ENCODE measurements at places on chromosomes 6 and 20.

GRCh38 chr20:51429696-51430095 lies 112.8 kb downstream of the NFATC2 start:
- no peak for DNase-seq

DNA sequence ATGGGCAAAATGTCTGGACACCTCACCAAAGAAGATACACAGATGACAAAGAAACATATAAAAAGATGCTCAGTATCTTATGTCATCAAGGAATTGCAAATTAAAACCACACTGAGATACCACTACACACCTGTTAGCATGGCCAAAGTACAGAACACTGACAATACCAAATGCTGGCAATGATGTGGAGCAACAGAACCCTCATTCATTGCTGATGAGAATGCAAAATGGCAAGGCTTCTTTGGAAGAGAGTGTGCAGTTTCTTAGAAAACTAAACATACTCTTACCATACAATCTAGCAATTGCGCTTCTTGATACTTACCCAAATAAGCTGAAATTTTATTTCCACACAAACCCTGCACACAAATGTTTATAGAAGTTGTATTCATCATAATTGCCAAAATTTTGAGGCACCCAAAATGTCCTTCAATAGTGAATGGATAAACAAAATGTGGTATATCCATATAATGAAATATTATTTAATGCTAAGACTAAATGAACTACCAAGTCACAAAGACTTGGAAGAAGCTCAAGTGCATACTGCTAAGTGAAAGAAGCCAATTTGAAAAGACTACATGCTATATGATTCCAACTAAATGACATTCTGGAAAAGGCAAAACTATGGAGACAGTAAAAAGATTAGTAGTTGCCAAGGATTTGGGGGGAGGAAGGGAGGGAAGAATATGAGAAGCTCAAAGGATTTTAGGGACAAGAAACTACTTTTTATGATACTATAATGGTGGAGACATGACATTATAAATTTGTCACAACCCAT lies 50.7 kb downstream of the TNFAIP3 start:
- DNase-seq = no peak

- no peak for DNase-seq
Measured at GRCh38 chr20:26208296-26209091, 511.8 kb upstream of the ZNF337 start.

DNA sequence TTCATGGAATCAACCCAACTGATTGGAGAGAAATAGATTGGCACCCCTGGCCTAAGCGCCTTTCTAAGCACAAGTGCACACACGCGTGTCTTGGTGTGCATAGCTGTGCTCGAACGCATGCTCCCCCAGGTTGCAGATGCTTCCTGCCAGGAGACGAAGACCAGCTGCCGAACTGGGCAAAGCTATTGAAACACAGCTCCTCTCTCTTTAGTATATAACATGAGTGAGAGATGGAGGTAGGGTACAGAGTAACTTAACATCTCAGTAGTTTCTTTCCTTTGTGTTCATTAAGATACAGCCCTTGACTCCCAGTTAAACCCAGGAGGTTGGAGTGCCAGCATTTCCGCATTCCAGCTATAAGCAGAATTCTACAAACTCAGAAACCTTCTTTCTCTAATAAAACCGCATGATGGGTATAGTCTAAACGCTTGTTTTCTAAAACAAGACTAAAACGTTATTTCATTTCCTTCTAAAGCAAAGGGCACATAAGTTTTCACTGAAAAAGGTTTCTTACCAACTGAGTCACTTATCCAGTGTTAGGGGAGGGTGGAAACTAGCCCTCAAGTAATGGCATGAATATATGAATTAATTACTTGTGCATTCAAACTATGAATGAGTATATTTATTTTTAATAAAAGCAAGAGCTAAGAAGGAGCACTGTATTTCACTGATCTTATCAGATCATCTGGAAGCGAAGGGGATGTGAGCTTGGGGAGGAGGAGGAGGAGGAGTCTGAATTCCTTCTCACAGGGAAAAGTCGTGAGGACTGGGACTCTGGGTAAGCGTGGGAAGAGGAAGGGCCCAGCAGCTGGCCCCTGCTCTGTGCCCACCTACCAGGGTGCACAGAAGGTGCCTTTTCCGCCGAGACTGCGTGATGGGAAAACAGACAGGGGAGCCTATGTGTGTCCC lies 179.2 kb downstream of the TMEM242 start:
- no peak for DNase-seq

GRCh38 chr20:44166477-44166876 lies 20.5 kb downstream of the JPH2 start:
- peak; percentile 7 for DNase-seq

DNA sequence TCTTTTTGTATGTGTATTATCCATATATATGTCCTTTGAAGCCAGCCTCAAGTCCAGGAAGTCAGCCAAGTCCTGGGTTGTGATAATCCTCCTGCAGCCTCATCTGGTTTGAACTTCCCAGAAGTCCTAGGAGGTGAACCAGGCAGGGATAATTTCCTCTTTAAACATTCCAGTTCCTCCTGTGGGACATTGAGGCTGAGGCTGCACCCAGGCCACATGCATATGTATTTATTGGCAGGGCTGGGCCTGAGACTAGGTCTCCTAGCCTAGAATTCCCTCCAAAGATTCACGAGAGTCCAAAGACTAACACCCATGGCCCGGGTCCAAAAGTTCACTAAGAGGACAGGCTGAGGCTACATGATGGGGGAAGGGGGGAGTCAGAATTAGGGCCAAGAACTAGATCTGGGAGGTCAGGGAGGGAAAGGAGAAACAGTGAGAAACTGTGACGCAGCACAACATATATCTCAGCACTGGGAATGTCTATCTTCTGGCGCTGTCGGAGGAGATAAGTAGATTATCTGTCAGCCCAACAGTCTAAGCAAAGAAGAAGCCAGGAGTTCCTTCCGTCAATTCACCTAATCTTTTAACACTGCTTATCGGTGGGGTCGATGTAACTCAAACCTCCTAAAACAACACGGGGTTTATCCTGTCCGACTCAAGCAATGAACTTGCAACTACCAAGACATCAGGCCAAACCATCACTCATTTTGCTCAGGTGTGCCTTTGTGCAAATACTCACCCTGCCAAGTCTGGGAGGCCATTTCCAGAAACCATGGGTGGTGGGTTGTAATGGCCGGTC lies 43.3 kb downstream of the SNX5 start:
- DNase-seq = no peak

- no peak for DNase-seq
Measured at GRCh38 chr6:32807020-32807580, 9.7 kb downstream of the HLA-DOB start.

DNA sequence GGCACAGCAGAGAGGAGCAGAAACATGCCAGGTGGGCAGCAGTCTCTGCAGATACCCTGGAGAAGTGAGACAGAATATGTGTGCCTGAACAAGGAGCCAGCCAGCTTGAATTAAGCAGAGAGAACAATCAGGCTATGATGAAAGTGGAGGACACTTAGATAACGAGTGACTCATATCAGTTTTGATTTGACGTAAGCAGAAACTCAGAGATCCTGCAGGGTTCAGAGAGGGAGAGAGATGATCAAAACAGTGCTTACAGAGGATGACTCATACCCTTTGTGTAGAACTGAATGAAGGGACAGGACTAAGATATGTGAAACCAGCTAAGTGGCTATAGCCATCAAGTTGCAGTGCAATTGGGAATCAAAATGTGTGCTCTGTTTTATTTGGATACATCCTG lies 300.7 kb downstream of the TENT5A start:
- DNase-seq = no peak

DNA sequence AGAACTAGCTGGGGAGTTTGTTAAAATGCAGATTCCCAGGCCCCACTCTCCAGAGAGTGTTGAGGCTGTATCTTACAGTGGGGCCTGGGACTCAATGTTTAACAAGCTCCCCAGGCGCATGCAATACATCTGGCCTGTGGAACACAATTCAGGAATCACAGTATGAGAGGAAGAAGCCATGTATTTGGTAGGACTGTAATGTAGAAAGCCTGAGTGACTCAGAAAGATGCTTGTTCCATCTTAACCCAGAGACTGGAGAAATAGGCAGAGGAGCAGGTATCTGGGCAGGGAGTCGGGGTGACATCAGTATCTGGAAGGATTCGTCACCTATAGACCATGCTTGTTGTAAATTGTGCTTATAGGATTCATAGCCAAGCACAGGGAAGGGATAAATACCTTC lies 90.5 kb downstream of the UNC5CL start:
- no peak for DNase-seq

- DNase-seq = no peak
Measured at GRCh38 chr20:62980380-62980960, 26.3 kb downstream of the BHLHE23 start.

- DNase-seq = no peak
Measured at GRCh38 chr6:34391786-34392496, 528 bp downstream of the NUDT3 start.

- no peak for DNase-seq
Measured at GRCh38 chr6:133802861-133803260, 86.1 kb upstream of the TCF21 start.

DNA sequence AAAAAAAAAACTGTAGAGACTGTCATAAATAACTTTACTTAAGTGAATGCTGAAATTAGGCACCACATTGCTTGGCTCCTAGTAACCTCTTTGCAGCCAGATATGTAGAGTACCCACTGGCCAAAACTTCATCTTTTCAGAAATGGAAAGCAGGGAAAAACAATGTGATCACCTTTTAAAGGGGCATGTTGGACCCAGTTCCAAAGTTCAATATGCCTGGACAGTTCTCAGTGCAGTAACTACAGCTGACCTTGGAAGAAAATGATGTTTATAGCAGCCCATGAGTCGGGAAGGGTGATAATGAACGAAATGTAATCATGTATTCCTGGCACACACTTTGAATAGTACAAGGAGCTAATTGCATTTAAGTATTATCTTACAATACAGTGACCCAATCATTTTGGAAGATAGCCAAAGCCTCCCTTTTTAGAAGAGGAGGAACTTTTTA lies 93.6 kb upstream of the TAB2 start:
- no peak for DNase-seq

GRCh38 chr6:147016440-147016839 lies 187.8 kb upstream of the STXBP5 start:
- no peak for DNase-seq

GRCh38 chr6:21213492-21213891 lies 380.1 kb upstream of the SOX4 start:
- no peak for DNase-seq

DNA sequence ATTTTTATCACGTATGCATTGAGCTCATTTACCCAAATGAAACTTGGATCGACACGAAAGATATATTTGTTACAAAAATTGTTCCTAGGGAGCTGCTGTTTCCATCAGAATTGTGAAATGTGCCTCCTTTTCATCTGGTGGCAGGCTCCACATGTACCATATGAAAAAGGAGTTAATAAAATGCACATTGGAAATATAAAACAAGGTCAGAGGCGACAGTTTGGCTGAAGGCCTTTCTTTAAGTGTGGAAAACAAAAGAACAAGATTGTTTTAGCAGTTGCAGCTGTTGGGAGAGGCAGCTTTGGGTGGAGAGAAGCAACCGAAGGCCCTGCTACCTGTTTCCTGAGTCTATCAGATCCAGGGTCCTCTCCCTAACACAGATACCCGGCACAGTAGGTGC lies 334.5 kb upstream of the NT5E start:
- no peak for DNase-seq

DNA sequence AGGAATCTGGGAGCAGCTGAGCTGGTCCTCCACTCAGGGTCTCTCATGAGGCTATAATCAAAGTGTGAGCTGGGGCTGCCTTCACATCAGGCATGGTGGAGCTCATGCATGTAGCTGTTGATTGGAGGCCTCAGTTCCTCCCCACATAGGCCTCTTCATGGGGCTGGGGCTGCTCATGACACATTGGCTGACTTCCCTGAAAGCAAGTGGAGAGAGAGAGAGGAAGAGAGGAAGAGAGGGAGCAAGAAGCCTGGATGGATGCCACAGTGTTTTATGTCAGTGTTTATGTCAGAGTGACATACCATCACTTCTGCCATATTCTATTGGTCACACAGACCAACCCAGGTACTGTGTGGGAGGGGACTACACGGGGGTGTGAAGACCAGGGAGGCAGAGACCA lies 43.8 kb downstream of the EYA2 start:
- DNase-seq = no peak

DNA sequence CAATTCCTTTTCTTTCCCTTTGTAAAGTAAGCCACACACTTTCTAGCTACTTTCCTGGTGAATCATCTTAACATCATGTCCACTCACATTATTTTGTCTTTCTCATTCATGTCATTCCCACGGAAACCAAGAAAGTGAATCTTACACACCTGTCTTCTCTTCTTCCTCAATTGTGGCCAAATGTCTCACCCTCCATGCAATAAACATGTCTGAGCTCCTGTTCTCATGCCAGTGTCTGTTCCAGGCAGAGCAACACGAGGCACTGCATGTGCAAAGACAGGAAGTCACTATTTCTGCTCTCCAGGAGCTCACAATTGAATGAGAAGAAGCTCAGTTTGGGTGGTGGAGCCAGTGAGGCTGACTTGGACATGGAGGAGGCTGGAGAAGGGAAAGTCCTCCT lies 29.0 kb upstream of the TMEM244 start:
- DNase-seq = no peak

DNA sequence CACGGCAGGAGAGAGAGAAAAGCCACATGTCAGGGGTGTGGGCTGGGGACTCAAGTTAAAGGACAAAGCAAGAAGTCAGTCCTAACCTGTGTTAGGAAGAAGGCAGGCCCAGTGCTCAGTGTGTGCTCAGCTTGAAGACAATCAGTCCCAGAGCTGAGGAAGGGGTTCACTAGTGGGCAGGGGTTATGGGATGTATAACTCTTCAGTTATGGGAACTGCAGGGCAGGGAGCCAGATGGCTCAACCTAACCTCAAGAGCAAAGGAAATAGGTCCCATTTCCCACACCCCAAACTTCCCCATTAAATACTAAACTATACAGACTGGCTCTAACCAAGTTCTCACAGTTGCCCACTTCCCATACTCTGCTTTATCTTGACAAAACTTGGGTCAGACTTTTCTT lies 7.4 kb upstream of the SSTR4 start:
- DNase-seq = peak; percentile 61

DNA sequence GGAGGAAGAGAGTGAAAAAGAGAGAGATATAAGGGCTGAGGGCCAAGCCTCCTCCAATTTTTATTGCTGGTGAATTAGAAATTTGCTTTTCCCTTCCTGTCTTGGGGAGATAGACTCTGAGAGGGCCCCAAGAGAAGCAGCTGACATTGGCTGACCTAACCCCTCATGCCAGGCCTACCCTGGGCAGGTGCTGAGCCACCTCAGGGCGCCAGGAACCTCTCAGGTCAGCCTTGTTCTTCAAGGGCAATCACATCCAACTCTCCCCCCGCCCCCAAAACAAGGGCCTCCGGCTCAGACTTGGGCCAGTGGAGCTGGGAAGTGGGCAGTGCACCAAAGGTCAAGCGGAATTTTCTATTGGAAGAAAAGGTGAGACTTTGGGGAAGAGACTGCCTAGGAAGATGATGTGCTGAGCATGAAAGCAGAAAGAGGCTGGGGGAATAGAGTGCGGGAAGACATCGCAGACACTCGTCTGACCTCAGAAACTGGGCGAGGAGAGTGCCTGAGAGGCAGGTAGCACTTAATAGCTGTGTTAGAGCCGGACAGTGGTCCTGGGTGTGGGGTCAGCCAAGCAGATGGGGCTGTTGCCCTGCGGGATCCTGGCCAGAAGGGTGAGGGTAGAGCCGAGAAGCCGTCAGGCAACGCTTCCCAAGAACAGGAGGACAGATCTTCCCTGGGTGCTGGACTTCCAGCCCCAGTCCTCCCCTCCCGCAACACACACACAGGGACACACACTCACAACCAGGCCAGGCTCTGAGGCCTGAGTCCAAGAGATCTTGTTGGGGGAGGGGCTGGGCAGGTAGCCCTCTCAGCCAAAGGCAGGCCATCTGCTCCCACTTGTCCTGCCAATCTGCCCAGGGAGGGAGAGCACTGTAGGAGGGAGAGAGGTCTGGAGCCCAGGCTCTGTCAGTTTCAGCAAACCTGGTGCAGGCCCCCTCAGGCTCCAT lies 3.7 kb upstream of the FASTKD5 start:
- no peak for DNase-seq
